AG20443 (cell line): ENCODE measurements at places on chromosomes 12 and 14.

DNA sequence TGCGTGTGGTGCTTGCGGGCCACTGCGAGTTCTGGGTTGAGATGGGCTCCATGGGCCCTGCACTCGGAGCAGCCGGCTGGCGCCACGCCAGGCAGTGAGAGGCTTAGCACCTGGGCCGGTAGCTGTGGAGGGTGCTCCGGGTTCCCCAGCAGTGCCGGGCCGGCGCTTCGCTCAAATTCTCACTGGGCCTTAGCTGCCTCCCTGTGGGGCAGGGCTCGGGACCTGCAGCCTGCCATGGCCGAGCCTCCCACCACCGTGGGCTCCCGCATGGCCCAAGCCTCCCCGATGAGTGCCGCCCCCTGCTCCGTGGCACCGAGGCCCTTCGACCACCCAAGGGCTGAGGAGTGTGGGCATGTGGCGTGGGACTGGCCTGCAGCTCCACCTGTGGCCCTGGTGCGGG is 375.7 kb downstream of the NELL2 start:
- DNase-seq = no peak

GRCh38 chr12:110198386-110198785 is 74.2 kb downstream of the IFT81 start:
- no peak for DNase-seq

DNA sequence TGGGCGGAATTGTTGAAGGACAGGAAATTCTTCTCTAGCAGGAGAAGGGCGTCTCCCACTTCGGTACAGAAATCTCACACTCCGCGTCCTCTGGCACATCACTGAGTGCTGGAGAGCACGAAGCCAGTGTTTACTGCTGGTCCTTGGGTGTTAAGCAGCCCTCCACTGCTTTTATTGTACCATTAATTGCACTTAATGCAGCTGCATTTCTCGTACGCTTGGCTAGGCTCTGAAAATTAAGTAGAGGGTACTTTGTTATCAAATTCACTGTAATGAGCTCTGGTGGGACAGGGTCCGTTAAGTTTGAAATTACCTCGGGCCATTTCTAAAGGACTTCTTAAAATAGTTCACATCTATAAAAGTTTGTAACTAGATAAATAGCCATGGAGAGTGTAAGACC is 411.2 kb downstream of the NPAS3 start:
- DNase-seq = no peak

DNA sequence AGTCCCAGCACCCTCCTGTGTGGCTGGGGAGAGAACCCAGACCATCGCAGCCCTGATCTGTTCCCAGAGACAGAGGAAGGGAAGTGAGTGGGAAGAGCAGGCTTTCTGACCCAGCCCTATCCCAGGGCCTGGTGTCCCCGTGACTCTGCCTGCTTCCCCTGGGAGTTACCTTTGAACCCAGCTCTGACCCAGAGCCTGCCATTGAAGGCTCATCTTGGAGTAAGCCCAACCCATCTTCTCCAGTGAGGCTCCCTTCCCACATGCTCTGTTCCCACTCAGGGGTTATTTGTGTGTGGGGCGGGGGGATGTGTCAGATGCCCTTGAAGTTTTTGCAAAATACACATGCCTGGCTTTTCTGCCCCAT is 6.0 kb downstream of the TMEM63C start:
- peak; percentile 4 for DNase-seq

- no peak for DNase-seq
Measured at GRCh38 chr12:128180166-128180565, 86.8 kb upstream of the TMEM132C start.

GRCh38 chr12:77160931-77161330 is 95.6 kb upstream of the E2F7 start:
- DNase-seq = no peak

- no peak for DNase-seq
Measured at GRCh38 chr14:36521598-36522345, 1.7 kb upstream of the NKX2-1 start.

GRCh38 chr14:64092940-64093339 is 201.2 kb downstream of the ESR2 start:
- no peak for DNase-seq

GRCh38 chr12:38163442-38163801 is 153.2 kb upstream of the ALG10B start:
- no peak for DNase-seq

GRCh38 chr12:132430838-132431774 is 58.8 kb upstream of the FBRSL1 start:
- DNase-seq = no peak

- DNase-seq = no peak
Measured at GRCh38 chr12:115144425-115144824, 460.4 kb upstream of the TBX3 start.

GRCh38 chr14:73944432-73945158 is 5.3 kb downstream of the FAM161B start:
- no peak for DNase-seq

GRCh38 chr12:117882181-117882580 is 86.6 kb downstream of the KSR2 start:
- no peak for DNase-seq

GRCh38 chr14:46381674-46382073 is 269.9 kb downstream of the RPL10L start:
- no peak for DNase-seq

DNA sequence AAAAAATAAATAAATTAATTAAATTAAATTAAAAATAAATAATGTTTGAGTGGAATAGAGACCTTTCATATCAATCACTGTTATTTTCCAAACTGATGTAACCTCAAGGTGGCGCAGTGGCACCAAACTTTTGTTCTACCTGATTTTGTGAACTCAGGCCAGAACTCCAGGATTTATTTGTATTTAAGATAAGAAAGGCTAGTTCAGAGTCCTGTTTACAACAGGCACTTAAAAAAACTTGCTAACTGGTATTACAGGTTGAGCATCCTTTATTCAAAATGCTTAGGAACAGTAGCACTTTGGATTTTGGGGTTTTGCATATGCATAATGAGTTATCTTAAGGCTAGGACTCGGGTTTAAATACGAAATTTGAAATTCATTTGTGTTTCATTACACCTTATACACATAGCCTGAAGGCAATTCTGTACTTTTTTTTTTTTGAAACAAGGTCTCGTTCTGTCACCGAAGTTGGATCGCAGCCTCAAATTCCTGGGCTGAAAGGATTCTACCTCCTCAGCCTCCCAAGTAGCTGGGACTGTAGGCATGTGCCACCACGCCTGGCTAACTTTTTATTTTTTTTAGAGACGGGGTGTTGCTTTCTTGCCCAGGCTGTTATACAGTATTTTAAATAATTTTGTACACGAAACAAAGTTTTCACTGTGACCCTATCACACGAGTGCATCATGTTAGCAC is 32.4 kb downstream of the YY1 start:
- DNase-seq = no peak

GRCh38 chr12:101968770-101969169 is 91.4 kb downstream of the DRAM1 start:
- no peak for DNase-seq

GRCh38 chr14:22466491-22466890 is 122.5 kb downstream of the DAD1 start:
- DNase-seq = no peak

GRCh38 chr12:4412465-4412864 is 33.0 kb upstream of the FGF23 start:
- DNase-seq = no peak

DNA sequence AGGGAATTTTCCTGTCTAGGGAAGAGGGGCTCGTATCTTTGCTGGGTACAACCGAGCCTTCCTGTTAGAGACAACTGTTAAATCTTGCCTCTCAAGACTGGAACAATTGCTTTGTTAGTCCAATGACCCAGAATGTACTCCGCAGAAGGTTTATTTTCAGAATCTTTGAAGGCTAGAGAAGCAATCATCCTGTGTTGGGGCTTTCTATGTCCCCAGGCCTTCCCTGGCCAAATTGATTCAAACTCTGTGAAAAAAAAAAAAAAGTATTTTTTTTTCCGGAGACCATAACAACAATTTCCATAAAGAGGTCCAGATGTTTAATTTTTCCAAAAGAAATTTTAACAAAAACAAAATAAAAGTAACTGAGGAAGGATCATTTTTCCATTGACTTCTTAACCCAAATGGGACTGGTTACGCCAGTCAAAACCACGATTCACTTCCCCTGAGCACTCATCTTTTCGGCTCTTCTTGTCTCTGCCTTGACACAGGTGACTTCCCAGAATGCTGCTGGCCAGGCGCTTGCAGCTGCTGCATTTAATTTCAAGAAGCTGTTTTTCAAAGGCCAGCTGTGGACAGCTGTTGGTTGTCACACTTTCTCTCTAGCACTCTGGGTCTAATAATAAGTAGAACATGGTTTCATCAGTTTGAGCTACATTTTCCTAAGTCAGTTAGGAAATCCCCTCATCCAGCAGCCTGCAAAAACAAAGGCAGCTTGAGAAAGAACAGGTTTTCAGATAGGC is 81.6 kb upstream of the MANSC4 start:
- no peak for DNase-seq

- DNase-seq = no peak
Measured at GRCh38 chr12:7959278-7959677, 23.3 kb upstream of the SLC2A3 start.

GRCh38 chr12:107026806-107027635 is 40.1 kb upstream of the MTERF2 start:
- DNase-seq = no peak

- DNase-seq = peak; percentile 49
Measured at GRCh38 chr12:98939350-98939749, 294.3 kb downstream of the APAF1 start.

DNA sequence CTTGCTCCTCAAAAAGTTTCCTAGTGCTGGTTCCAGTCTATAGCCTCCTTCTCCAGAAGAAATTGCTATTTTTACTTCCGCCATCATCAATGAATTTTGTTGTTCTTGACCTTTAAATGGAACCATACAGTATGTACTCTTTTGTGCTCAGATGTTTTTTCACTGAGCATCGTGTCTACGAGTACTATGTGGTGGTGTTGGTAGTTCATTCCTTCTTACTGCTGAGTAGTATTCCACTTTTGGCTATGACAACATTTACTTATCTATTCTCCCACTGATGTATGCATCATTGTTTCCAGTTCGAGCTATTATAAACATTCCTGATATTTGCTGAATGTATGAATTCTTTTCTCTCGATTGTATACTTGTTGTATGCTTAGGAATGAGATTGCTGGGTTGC is 28.6 kb downstream of the SLC2A14 start:
- DNase-seq = no peak

- DNase-seq = peak; percentile 49
Measured at GRCh38 chr12:122421187-122421820, 1.2 kb downstream of the CLIP1 start.

DNA sequence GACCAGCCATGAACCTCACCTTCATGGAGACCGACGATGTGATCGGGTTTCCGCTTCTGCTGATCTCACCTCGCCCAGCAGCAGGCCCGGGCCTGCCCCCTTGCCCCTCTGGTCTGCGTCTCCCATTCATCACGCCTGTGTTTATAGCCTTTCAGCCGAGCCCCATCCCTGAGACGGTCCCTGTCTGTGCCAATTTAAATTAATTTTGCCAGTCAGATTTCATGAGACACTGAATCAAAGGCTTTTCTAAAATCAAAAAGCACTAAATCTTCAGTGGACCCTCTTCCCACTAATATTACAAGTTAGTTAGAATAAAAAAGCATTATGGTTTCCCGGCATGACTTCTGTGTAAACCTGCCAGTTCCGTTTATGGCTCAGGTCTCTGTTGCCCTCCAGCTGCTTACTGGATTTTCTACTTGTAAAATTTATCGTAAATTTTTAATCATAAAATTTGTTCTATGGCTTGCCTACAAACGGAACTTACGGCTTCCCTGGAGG is 155.9 kb downstream of the ESRRB start:
- DNase-seq = no peak

- DNase-seq = no peak
Measured at GRCh38 chr14:23538050-23538718, 13.4 kb downstream of the ZFHX2 start.

- no peak for DNase-seq
Measured at GRCh38 chr12:63163541-63163940, 12.5 kb upstream of the AVPR1A start.

GRCh38 chr12:6752167-6752920 is 597 bp downstream of the MLF2 start:
- peak; percentile 66 for DNase-seq

GRCh38 chr14:49865431-49865859 is 12.9 kb upstream of the NEMF start:
- DNase-seq = peak; percentile 24

- no peak for DNase-seq
Measured at GRCh38 chr12:109343677-109344076, 4.0 kb upstream of the MYO1H start.

DNA sequence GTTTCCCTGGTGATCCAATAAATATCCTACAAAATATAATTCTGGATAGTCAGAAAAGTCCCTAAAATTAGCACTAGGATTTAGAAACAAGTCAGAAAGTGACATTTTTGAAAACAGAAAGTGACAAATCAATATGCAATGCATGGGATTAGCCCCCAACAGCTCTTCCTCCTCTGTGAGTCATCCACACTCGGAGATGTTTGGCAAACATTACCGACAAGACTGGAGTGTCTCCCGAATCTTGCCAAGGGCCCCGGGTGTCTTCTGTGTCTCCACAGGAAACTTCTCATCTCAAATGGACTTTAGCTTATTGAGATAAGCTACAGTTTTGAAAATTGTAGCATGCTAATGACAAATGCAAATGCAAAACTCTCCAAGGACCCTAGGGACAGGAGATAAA is 398.9 kb upstream of the CCDC196 start:
- peak; percentile 71 for DNase-seq

GRCh38 chr12:58925111-58925611 is 4.9 kb upstream of the LRIG3 start:
- no peak for DNase-seq

GRCh38 chr14:59252772-59253500 is 64.5 kb downstream of the DAAM1 start:
- peak; percentile 44 for DNase-seq

DNA sequence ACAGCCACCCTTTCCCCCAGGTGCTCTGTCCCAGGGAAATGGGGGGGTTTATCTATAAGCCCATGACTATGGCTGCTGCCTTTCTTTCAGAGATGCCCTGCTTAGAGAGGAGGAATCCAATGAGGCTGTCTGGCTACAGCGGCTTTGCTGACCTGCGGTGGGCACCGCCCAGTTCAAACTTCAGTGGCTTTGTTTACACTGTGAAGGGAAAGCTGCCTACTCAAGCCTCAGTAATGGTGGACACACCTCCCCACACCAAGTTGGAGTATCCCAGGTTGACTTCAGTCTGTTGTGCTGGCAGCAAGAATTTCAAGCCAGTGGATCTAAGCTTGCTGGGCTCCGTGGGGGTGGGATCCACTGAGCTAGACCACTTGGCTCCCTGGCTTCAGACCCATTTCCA is 869.2 kb downstream of the SLC6A15 start:
- DNase-seq = no peak

DNA sequence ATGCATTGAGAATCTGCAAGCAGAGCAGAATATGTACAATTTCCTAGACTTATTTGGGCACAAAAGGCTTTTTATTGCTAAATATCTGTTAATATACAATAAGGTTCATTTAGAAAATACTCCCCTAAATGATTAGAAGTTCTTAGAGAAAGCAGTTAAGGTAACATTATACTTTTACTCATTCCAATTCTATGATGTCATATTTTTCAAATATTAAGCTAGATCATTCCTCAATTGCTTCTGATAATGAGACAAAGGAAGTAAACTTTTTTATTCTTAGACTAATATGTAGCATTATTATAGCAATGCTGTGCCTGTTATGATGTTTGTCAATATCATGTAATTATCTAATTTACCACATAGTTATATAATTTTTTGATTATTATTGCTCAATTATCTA is 447.0 kb downstream of the SLC16A7 start:
- DNase-seq = no peak

GRCh38 chr12:6340745-6341416 is 995 bp downstream of the TNFRSF1A start:
- DNase-seq = no peak

GRCh38 chr12:4849115-4849541 is 60.6 kb upstream of the KCNA1 start:
- DNase-seq = peak; percentile 64

- no peak for DNase-seq
Measured at GRCh38 chr14:72739446-72740405, 154.2 kb downstream of the DPF3 start.
